ENCODE measurements at places on chromosomes 6 and 20. TPM values are rescaled to one million over a fixed set of nuclear protein-coding genes. Genes with fewer than 3 reads are reported as not detected.

DTD1 gene
- total RNA-seq: 56.5 TPM

WFDC5 gene
- not detected for total RNA-seq

- no peak for DNase-seq
Observed at GRCh38 chr20:50798650-50799049, 3.8 kb downstream of the BCAS4 start.

CASS4 gene
- not detected for total RNA-seq

WFDC6 gene
- not detected for total RNA-seq

SLC32A1 gene
- total RNA-seq: not detected

GRCh38 chr6:84018453-84019061 is 15.0 kb upstream of the MRAP2 start:
- DNase-seq: no peak

DNA sequence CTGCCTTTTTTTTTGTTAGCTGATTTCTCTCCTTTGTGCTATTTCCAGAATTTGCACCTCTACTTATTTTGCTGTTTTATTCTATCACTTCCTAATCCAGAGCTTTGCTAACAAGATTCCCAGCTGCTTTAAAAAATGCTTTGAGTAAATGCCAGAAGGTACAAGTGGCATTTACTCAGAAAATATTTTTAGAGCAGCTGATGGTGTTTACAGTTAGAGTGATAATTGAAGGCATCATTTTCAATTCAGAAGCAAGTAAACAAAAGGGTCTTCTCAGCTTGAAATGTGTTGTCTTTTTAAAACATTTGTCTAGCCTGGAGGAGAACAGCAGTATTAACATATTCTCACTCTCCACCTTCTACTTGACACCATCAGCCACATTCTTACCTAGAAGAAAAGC is 99.9 kb downstream of the OTOR start:
- no peak for DNase-seq

GRCh38 chr6:169452117-169452868 is 198.6 kb upstream of the THBS2 start:
- DNase-seq: no peak

DNA sequence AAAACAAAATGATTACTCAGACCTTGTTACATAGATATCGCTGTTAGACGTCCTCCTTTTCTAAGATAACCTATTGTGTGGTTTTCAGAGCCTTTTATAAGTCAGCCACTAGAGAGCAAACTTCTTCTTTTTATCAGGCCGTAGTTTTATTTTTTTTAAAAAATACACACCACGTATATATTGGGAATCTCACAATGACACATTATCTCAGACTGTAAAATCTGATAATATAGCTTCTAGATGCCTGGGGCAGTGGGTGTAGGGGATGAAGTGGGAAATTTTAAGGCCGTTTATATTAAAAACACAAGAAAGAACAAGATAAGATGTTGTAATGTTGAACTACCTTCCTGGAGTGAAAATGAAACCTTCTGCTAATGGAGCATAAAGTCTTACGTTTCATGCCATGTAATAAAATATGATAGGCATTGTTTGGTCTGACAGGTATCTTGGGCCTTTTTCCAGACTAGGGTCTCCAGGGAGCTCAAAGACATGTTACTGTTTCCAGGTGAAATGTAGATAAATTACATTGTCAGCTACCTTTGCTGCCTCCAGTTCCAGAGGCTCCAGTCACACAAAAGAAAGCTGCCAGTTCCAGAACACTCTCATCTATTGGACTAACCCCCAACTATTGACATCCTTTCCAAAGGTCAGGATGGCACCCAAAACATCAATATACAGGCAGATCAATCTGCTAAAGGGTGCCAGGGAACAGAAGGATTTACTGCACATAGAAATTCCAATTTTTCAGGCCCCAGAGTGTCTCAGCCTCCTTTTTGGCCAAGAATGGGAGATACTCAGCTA is 130.2 kb upstream of the AKIRIN2 start:
- DNase-seq: peak; percentile 7
